Activated CD4-positive, alpha-beta T cell treated with anti-CD3 and anti-CD28 coated beads for 36 hours (primary cell): ENCODE measurements at places on chromosomes 12 and 14. TPM values are rescaled to one million over a fixed set of nuclear protein-coding genes. Genes with fewer than 3 reads are reported as not detected.

OSGEP gene
- 47.5 TPM for total RNA-seq

CD163 gene
- total RNA-seq = not detected

PMEL gene
- total RNA-seq = 1.2 TPM

TRHDE gene
- not detected for total RNA-seq

PROX2 gene
- 0.23 TPM for total RNA-seq

ASB2 gene
- 25.5 TPM for total RNA-seq
